Activated CD4-positive, CD25-positive, alpha-beta regulatory T cell treated with anti-CD3 and anti-CD28 coated beads, Interleukin-2, amount 50 U/mL, for 16 hours (primary cell): ENCODE measurements at places on chromosomes 3 and 15.

- no peak for DNase-seq
Observed at GRCh38 chr3:128237348-128238183, 84.3 kb downstream of the EEFSEC start.

GRCh38 chr3:133572158-133573053 lies 1.1 kb upstream of the CDV3 start:
- no peak for DNase-seq

DNA sequence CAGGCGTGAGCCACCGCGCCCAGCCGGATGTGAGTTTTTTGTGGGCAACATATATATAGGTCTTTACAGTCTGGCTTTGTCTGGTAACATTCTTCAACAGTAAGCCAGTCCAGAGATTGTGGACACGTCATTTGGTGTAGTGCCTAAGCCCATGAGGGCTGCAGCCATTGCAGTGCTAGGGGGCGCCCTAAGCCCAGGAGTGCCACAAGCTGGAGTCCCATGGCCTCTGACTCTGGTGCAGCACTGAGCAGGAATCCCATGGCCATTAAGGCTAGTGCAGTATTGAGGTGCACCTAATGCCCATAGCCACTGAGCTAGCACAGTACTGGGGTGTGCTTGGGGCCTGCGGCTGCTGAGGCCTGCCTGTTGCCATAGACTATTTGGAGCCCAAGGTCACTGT lies 136.4 kb upstream of the NDN start:
- DNase-seq, result no peak

- DNase-seq, result no peak
Observed at GRCh38 chr3:135106445-135106844, 311.4 kb downstream of the EPHB1 start.

GRCh38 chr15:89196994-89197393 lies 24.4 kb downstream of the RLBP1 start:
- no peak for DNase-seq

DNA sequence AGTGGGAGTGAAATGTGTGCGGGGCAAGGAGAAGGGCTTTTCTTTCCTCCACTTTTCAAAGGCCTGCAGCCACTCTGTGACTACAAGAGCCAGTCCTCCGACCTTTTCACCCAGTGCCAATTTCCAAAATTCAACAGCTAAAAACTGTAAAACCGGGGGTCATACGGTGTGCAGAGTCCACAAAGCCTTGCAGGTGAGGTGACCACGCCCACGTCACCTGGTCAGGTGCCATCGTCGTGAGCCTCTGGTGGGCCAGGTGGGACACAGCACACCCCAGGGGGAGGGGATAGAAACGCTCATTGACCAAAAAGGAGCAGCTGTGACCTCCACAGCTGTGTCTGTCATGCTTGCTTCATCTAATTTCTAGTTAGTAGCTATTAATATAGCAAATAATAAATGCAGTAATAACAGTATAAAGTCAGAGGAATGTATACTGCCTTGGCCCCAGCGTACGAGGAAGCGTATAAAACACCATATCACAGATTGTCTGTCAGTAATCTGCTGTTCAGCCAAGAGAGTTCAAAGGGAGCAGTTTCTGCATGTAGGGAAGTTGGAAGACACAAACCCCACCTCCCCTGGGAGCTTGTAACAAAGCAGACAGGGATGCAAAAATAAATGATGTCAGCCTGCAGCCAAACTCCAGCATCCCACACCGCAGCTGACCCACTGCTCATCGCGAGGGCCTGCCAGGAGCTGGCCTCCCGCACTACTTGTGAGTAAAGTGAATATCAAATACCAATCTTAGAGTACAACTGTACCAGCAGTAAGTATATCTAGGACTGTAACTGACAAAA lies 86.7 kb downstream of the VGLL4 start:
- no peak for DNase-seq

- DNase-seq, result no peak
Observed at GRCh38 chr3:69052472-69052898, 352 bp upstream of the TMF1 start.

DNA sequence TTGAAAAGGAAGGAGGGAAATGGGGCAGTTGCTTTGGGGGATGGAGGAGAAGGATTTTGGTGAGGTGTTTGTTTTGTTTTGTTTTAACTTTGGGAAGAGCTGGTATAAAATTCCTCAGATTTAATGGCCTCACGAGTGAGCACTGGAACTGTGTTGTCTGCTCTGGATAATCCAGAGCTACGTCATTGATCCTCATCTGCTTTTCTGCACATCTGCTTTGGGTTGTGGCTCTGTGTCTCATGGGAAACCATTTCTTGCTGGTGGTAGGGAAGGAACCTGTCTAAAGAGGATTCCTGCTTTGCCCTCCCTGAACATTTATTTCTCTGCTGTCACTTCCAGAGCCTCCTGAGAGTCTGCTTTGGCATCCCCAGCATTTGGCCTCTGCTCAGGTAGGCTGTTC lies 3.1 kb downstream of the SNRK start:
- no peak for DNase-seq

DNA sequence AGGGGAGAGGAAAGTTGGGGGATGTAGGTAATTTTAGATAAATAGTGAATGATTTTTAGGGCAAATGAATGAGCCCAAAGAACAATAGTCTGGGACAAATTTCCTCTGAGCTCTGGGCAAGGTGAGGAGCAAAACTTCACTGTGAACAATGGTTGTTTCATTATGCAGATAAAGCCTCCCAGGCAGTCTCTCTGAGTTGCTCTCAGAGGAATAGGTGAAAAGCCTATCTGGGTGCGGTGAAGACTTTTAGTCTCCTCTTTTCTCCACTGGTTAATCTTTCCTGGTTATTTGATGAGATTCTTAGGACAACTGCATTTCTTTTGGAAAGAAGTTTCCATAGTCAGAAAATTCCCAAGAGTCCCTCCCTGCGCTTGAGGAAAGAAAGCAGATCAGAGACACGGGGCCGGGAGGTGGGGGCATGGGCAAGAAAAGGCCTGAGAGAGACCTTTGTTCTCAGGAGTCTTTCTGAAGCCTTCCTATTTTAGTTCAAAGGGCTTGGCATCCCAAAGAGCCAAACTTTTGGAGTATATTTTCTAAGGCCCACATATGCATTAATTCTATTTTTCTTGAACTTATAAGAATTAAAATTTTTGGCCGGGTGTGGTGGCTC lies 353.6 kb upstream of the SLCO3A1 start:
- no peak for DNase-seq

DNA sequence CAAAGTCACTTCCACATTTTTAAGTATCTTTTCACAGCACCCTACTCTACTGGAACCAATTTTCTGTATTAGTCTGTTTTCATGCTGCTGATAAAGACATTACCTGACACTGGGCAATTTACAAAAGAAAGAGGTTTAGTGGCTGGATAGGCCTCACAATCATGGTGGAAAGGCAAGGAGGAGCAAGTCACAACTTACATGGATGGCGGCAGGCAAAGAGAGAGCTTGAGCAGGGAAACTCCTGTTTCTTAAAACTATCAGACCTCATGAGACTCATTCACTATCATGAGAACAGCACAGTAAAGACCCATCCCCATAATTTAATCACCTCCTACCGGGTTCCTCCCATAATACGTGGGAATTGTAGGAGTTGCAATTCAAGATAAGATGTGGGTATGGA lies 18.7 kb downstream of the MCCC1 start:
- no peak for DNase-seq

GRCh38 chr15:58307313-58307961 lies 124.4 kb upstream of the LIPC start:
- DNase-seq, result no peak

DNA sequence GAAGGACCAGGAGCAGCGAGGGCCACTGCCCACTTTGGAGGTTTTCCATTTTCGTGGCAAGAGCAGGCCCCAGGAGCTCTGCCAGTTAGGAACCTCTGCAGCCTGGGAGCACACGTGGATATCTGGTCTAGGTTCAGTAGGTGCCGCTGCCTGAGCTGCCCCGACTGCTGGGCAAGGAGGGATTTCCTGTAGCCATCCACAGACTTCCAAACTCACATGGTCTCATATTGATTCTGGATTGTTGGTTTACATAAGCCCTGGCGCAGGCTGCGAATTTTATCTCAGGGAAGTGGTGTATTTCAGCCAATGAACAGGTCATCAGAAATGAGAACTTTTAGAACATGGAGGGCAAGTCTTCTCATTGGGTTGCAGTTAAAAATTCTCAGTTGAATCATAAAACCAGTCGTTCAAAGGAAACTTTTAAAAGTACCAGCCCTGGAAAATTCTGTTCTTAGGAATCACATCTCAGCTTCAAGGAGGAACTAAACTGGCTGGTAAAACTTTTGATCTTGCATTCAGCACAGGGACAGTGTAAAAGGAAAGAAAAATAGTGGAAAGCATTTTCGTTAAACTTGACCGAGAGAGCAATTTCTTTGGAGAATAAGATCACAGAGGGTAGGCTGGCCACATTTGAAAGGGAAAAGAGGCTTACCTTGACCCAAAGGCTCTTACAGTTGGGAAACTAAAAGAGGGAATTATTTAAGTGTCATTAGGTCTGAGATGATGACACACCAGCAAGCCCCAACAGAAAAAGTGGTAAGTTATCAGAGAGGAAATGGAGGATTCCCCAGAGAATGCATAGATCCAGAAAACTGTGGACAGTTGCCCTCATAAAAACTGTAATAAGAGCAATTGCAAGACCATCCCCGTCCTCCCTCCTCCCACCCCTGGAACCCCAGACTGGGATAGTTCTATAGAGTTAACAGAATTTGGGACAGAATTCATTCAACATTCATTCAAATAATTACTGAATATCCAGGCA lies 6.4 kb upstream of the RTP3 start:
- no peak for DNase-seq

DNA sequence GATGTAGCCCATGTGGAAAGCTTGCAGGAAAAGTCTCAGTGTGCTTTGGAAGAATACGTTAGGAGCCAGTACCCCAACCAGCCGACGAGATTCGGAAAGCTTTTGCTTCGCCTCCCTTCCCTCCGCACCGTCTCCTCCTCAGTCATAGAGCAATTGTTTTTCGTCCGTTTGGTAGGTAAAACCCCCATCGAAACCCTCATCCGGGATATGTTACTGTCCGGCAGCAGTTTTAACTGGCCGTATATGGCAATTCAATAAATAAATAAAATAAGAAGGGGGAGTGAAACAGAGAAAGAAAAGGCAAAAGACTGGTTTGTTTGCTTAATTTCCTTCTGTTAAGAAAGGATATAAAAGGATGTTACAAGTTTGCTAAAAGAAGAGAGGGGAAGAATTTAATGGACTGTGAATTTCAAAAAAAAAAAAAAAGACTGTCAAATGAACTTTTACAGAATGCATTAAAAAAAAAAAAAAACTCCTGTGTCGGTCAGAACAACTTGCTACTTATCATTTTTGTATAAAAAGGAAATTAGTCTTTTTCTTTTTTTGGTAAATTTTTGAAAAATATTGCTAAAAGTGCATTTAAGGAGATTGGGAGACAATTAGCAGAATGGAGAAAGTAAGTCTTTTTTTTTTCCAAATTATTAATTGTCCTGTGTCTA lies 7.0 kb downstream of the NR2F2 start:
- DNase-seq, result no peak

DNA sequence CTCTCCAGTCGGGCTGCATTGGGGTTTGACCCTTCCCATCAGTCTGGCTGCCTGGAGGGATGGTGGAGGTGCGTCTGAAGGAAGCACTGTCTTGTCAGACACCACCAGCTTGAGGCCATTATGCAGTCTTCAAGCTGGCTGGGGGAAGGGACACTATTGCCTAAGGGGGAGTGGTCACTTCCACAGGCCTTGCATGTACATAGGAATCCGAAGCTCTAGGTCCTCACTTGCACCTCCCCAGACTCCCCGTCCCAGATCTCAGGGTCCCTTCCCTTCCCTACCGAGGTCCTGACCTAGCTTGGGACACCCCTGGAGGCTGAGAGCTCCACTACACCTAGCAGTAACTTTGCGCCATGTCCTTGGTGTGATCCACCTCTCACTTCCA lies 48.6 kb upstream of the KLF13 start:
- DNase-seq, result no peak

DNA sequence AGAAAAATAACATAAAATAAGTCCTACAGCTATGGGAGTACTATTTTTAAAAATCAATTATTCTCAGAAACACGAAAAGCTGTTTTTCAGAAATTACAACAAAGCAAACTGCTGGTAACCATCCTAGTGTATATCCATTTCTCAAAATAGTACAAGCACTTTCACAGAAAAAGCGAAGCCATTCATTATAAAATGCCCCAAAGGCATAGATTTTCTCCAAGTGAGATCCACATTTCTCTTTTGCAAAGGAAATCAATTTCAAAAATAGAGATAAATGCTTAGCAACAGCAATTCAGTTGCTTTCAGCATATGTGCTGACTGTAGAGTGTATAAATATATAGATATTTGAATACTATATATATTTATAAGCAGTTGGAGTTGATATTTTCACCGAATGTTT lies 1266.3 kb downstream of the SI start:
- DNase-seq, result no peak

GRCh38 chr15:71691458-71692417 lies 118.6 kb upstream of the NR2E3 start:
- no peak for DNase-seq

DNA sequence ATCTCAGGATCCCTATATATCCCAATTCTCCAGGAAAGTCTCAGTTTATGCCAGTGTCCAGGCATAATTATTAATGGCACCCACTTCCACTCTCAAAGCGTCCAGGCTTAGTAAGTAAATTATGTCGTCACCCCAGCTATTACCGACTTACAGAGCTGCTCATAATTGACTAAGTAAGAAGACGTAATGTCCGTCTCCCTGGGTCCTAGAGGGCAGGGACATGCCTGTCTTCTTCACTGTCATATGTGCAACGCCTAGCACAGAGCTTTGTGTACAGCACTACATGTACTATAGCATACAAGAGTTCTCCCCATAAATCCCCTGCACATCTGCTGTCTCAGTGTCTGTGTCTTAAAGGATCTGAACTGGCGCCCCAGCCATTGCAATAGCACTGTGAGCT lies 23.9 kb upstream of the HRH1 start:
- no peak for DNase-seq

- no peak for DNase-seq
Observed at GRCh38 chr3:101381809-101382208, 61.4 kb upstream of the IMPG2 start.

DNA sequence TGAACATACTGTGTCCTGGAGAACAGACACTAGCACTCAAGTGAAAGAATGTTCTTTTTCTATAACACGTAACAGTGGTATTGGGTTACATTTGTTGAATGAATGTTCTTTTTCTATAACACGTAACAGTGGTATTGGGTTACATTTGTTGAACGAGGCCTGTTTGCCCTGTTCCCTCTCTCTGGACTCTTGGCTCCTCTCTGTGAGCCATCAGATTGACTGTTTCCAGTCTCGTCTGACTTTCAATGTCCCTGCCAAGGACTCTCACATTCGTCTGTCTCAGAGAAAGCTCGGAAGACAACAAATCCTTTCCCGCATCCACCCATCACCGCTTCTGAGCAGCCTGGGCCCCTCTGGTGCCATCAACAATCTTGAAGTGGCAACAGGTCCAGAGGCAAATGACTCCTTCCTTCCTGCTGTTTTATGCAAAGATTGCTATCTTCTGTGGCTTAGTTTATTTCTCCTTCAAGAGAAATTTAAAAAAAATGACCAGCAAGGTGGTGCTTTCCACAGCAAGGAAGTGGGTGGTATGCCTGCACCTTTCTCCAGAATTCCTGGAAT lies 8.0 kb downstream of the TMEM45A start:
- no peak for DNase-seq
